ENCODE measurements at places on chromosomes 16 and 17. TPM values are rescaled to one million over a fixed set of nuclear protein-coding genes. Genes with fewer than 3 reads are reported as not detected.

DNA sequence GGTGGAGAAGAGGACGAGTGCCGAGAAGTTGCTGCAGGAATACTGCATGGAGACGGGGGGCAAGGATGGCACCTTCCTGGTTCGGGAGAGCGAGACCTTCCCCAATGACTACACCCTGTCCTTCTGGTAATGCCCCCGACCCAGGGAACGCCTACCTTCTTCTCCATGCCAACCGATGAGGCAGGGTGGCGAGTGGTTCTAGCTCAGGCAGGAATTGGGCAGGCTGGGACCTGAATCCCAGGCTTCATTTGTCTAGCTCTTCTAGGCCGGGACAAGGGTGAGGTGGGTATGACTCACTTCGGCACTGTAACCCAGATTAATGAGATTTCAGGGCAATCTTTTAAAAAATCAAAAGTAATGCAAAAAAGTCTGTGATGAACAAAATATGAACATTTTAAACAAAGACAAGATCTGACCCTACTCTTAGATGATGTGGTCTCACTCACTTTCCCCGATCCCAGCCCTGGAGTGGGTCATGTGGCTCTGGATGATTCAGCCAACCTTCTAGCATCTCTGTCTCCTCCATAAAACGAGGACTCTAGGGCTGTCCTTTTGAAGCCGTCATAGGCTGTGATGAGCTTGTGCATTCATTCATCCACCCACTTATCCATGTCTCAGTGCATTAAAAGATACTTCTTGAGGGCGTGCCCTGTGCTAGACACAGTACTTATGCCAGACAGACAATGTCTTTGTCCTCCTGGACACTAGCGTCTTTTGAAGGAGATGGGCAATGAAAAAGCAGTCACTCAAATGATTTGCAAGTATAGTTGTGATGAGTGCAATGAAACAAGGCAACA lies 102.6 kb downstream of the SDR42E1 start:
- no peak for DNase-seq

GRCh38 chr17:8489841-8490240 lies 54.2 kb downstream of the NDEL1 start:
- DNase-seq, result no peak

DNA sequence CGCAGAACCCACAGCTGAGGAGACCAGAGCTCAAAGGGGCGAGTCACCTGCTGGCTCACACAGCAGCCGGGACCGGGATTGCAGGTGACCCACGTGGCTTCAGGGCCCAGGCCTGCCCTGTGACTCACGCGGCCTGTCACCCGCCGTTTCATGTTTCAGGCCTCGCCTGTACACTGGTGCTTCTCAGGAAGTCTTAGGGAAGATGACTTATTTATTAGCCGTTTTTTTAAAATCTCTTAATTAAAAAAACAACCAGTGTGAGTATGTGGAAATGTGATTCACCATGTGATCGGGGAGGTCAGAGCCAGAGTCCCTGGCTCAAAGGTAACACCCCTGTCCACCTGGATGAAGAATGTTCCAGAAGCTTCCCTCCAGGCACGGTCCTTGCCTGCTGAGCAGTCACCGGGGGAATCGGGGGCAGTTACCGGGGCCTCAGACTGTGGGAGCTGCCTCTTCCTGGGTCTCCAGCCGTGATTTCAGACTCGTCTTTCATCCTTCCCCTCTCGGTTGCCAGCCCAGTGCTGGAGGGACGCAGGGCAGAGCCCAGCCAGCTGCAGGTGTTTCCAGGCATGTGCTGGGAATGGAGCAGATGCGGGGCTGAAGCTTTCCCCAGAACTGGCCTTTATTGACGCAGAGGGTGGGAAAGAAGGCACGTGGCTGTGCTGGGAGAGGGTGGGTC lies 49.3 kb downstream of the CMIP start:
- DNase-seq, result no peak

The SCNN1G gene
- 7.8 TPM for total RNA-seq

The IGSF6 gene
- 50.7 TPM for total RNA-seq

DNA sequence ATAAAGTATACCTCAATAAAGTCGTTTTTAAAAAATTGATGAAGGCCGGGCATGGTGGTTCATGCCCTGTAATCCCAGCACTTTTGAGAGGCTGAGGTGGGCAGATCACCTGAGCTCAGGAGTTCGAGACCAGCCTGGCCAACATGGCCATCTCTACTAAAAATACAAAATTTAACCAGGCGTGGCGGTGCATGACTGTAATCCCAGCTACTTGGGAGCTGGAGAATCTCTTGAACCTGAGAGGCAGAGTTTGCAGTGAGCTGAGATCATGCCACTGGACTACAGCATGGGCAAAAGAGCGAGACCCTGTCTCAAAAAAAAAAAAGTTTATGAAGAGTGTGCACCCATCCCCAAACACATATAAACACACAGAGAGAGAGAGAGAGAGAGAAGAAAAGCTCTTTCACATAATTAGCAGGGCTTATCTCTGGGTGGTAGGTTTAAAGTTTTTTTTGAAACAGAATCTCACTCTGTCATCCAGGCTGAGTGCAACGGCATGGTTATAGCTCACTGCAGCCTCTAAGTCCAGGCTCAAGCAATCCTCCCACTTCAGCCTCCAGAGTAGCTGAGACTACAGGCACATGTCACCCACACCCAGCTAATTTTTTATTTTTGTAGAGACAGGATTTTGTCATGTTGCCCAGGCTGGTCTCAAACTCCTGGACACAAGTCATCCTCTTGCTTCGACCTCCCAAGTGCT lies 3.0 kb downstream of the SREBF1 start:
- no peak for DNase-seq

All from left lung (tissue), 14 donors.